ENCODE measurements at places on chromosomes 16 and 17.

GRCh38 chr16:28531777-28532744 is 6.7 kb downstream of the NUPR1 start:
- DNase-seq = peak; percentile 20

- no peak for DNase-seq
These were observed 10.5 kb upstream of the C17orf58 start for GRCh38 chr17:68006797-68007196.

DNA sequence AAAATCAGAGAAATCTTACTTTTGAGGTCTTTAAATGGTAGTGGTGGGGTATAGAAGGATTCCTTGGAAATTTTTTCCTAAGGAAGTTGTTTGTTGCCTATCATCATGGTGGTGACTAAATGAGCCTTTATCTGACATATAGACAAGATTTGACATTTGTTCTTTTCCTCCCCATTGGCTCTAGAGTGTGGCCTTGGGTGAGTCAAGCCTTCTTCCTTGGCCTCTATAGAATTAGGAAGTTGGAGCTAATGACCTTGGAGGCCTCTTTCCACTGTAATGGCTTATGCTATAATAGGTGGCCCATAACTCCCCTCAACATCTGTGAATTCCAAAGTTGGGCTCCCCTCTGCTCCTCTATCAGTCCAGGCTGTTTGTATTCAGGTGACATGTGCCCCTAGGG is 79.1 kb upstream of the HNF1B start:
- no peak for DNase-seq

GRCh38 chr17:67221062-67221998 is 23.7 kb downstream of the HELZ start:
- no peak for DNase-seq

DNA sequence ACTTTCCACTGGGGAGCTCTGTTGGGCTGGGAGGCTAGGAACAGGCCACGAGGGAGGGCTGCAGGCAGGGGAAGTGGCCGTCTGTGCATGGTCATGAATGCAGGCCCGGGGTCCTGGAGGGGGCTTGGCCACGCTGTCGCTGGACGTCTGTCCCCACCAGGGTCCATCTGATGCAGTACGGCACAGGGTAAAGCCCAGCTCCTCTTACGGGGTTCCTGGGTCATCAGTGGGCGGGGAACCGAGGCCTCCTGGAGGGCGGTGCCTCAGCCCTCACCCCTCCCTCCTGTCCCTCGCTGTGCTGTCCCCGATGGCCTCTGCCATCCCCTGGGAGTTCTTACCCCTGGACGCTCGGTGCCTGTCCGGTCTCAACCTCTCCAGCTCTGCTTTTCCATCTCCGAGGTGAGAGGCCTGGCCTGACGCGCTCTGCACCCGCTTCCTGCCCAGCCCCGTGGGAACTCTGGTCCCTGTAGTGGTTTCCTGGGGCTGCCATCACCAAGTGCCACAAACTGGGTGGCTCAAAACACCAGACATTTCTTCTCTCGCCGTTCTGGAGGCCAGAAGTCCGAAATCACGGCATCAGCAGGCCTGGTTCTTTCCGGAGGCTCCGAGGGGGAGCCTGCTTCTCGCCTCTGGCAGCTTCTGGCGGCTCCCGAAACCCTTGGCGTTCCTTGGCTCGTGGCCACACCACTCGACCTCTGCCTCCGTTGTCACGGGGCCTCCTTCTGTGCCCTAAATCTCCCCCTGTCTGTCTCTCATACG is 182.8 kb downstream of the SEC14L1 start:
- DNase-seq = no peak

GRCh38 chr17:1714980-1715802 is 5.0 kb upstream of the TLCD2 start:
- no peak for DNase-seq

- DNase-seq = no peak
These were observed 910 bp downstream of the ITGAL start for GRCh38 chr16:30473231-30474073.

DNA sequence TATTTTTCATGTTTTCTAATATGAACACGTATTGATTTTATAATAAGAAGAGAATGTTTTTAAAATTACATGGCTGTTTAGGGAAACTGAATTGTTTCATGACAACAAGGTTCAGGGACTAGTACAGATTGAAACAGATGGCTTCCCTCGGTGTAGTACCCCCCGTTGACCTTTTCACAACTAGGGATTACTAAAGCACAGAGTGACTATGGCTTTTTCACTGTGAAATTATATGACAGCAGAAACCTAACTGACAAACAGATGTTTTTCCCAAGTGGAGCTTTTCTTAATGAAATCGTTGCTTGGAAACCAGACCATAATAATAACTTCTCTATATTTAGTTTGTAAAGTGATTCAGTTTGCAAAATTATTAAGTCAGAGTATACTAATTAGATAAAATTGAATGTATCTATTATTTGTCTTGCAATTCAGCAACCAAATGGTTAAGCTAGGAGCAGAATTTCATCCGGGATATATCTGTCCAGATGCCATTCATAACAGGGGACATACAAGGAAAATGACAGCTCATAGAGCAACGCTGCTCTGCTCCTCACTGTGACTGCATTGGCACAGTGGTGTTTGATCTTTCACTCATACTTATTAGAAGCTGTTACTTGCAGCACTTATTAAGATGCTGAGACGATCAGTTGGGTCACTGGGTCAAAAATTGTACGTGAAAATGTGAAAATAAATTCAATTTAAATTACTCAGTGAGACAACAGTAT is 111.7 kb downstream of the TANGO6 start:
- DNase-seq = no peak

DNA sequence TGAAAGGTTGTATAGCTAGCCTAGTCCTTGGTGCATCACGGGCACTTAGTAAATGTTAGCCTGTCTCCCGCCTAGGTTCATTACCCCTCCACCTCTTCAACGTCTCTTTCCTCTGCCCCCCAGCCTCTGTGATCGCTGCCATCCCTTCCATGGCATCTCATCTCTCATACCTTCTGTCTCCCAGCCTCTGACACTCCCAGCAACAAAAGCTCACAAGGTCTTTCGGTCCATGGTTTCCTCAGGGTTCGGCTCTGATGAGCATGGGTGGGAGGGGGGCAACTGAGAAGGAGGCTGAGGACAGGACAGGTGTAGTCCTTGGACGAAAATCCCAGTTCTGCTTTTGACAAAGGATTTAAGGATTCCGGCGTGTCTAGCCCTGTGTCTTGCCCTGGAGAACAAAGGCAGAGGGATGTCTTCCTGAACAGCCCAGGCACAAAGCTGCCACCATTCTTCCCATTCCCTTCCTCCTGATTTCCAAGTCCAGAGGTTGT is 16.7 kb downstream of the CCR7 start:
- no peak for DNase-seq

DNA sequence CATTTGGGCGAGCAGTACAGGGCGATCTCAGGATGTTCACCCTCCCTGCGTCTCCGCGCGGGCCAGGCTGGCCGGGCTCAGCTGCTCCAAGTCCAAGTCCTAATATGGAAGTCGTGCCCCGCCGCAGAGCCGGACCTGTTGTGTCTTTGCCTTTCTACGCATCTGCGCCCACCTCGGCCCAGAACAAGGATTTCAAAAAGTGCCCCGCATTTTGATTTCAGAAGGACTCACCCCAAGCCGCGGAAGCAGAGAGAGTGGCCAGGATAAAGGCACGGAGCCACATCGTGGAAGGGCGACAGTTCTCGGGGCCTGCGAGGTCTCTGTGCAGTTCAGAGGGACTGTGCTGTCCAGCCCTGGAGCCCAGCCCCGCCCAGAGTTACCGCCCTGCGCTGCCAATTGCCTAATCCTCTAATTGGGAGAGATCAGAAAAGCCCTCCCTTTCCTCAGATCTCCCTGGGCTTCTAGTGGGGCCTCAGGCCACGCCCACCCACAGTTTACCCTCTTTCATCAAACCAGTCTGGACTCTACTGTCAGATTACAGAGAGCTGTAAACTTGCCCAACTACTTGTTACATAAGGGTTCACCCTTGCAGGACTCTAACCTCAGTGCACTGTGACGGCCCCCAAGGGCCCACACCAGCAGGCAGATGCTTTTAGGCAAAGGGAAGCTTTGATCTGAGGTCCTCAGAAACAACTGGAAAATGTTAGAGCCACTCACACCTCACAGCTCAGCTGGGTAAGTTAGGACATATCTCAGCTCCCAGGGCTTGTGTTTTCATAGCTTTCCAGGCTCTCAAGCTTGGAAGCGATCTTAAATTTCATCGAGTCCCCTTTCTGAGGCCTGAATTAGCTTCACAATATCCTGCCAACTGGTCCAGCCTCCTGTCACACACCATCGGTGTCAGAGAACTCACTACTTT is at the start of gene CES1:
TSS of gene CES1 (minus strand) at position 324 of the 919 bp plus-strand sequence. CDS start at position 283, 41 bp downstream.
- DNase-seq = no peak

DNA sequence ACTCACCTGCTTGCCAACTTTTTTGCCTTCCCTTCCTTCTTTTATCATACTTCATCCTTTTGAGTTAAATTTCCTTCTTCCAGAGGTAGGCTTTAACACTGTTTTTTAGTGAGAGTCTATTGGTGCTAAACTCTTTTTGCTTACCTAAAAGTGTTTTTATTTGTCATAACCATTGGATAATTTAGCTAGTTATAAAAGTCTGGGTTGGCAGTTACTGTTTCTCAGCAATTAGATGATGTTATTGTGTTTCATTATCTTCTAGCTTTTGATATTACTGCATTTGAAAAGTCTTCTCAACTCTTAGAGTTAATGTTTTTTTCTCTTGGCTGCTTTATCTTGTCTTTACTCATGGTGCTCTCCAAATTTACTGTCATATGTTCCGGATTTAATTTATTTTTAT is 22.6 kb downstream of the ZNRF1 start:
- no peak for DNase-seq

GRCh38 chr17:68592682-68593641 is 8.2 kb downstream of the FAM20A start:
- no peak for DNase-seq

DNA sequence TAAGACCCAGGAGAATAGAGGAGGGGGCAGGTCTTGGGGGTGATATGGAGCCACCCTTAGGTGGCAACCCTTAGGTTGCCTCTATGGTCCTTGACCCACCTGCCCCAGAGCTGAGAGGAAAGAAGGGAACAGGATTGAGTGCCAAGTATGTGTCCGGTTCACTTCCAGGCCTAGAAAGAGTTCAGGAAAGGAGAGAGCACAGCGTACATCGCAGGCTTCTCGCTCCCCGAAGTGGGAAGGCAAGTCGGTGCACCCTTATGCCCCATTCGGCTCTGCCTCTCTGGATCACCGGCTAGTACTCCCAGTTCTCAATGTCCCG is 631 bp downstream of the SP6 start:
- DNase-seq = no peak

GRCh38 chr16:2288726-2289125 is 20.8 kb upstream of the RNPS1 start:
- no peak for DNase-seq

DNA sequence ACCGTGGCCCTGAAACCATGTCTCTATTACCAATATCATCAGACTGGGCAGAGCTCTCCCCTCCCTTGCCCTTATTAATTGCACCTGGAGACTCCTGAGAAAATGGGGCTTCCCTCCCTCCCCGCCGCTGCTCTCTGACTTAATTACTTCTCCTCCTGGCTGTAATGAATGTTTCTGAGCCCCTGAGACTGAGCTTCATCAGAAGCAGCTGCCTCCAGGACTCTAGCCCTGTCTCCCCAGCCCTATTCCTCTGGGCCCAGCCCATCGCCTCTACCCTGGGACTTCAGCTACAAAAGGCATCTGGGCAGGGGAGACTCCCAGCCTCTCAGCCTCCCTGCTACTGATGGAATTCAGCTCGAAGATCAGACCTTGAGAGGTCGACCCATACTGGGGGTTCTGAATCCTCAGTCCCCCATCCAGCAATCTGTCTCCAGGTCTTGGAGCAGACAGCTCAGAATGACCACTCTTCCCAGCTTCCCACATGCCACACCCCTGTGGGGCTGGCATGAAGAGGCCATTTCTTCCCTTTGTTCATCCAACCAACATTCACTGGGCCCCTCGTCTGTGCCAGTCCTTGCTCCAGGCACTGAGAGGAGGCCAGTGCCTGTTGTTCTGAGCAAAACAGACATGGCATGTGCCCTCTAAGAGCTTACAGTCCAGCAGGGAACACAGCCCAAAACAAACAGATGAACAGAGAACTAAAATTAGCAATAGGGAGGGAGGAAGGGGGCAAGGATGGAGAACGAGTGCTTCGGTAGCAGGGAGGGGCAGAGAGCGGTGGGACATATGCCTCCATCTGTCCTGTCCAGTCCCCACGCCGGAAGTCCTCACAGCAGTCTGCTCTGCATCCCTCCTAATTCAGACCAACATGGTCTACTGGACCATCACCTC is 17.0 kb upstream of the NAGS start:
- no peak for DNase-seq

GRCh38 chr17:6526362-6527152 is 29.8 kb downstream of the PITPNM3 start:
- DNase-seq = no peak

GRCh38 chr17:58996968-58997367 is 109.7 kb downstream of the TRIM37 start:
- DNase-seq = no peak

DNA sequence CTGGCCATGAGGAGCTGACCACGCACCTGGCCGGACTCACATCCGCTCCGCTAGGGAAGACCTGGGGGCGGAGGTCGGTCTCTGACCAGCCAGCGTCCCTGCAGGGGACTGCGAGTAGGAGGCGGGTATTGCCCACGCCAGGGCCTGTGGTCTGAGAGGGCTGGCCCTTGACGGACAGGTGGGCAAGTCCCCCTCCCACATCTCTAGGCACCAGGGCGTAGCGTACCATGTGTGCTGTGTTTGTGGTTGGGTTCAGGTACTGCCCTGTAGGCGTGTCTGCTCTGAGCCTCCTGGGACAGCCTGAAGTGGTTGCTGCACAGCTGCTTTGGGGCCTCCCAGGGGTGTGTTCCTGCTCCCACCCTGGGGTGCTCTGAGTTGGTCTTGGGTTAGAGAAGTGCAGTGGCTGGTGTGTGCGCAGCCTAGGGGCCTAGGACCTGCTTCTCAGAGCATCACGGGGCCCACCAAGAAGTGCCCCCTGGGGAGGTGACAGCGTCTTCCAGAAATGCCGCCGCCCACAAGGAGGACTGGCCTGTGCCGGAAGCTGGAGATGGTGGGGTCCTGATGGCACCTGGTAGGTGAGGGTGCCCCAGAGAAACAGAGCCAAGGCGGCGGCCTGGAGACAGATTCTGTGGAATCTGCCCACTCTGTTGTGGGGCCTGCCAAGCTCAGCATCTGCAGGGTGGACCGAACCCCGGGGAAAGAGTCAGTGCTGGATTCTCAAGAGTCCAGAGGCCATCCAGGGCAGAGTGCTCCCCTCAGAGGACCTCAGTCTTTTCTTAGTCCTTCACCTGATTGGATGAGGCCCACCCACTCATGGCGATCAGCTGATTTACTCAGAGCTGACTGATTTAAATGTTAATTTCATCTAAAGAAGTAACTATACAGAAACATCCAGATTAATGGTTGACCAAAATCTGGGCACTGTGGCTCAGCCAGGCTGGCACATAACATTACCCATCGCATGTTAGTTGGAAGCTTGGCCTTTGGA is 48.3 kb downstream of the WDR45B start:
- DNase-seq = no peak

DNA sequence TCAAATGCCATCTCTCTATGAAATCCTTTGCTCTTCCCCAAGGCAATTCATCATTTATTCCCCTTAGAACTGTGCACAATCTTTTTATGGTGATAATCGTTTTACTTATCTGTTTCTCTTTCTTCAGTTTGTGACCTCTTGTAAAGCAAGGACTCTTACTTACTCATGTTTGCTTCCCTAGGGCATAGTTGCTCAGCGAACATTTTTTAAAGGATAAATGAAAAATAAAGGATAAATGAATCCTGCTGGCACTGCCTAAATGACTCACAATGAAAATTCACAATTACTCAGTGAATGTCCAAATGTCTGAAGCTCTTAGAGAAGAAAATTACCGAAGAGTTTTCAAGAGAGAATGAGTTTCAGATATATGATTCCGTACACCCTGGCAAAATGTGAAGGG is 671.7 kb downstream of the CDH11 start:
- DNase-seq = no peak

GRCh38 chr17:68576811-68577496 is 24.2 kb downstream of the FAM20A start:
- DNase-seq = no peak

All from hypothalamus (tissue), 51 donors.